Stimulated activated CD4-positive, alpha-beta T cell treated with anti-CD3 and anti-CD28 coated beads, Interleukin-1b, Interleukin-23, amount 100 ng/mL, for 1 hour (primary cell): ENCODE measurements at places on chromosomes 2 and 18.
A peak's percentile ranks its signal among the peaks of the same experiment; 100 is the strongest.

- DNase-seq: no peak
These were observed 208.0 kb downstream of the LOXHD1 start for GRCh38 chr18:46449033-46449432.

DNA sequence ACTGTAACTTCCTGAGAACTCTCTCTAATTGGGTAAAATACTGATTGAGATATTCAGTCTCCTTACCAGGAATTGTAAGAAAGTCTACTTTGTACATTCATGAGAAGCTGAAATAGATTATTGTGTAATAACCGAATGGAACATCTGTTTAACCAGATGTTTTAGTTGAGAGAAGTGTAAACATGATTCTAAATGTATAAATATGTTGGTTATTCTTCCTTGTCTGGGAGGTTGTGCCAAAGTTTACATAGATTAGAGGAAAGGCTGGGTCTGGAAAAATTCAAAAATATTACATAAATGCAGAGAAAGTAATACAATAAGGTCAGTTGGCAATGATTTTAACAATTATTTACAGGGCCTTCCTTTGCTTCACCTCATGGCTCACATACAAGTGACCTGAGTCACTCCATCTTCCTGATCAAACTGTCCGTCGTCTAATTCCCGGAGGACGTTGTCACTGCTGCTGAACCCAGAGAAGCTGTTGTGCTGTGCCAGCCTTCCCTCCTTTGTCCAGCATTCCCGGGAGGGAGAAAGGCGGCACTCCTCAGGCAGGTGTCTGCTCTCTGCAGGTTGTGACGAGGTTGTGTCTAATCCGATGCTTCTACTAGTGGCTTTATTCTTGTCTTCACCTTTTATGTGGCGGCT lies 55.9 kb downstream of the MOB4 start:
- DNase-seq: no peak

DNA sequence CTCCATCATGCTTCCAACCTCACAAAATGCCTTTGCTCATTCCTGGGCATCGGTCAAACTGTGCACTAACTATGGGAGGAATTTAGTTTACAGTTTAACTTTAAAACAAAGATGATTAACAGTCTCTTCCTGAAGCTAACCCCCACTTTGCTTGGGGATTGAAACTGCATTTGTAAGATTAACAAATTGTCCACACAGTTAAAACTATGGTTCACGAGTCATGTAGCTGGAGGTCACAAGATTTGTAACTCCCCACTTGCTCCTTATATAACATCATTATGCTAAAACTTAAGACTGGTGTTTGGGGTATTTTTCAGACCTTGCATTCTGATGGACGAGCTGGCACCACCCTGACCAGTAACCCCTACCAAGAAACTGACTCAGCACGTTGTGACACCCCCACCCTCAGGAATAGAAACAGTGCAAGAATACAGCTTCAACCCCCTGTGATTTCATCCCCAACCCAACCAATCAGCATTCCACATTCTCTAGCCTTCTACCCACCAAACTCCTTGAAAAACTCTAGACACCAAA lies 252.3 kb downstream of the MBD5 start:
- DNase-seq: no peak

- no peak for DNase-seq
These were observed at the start of gene FAM237A for GRCh38 chr2:206642075-206643025. TSS of gene FAM237A (plus strand) at chr2:206642487. CDS start at chr2:206644237, 1,750 bp downstream.

DNA sequence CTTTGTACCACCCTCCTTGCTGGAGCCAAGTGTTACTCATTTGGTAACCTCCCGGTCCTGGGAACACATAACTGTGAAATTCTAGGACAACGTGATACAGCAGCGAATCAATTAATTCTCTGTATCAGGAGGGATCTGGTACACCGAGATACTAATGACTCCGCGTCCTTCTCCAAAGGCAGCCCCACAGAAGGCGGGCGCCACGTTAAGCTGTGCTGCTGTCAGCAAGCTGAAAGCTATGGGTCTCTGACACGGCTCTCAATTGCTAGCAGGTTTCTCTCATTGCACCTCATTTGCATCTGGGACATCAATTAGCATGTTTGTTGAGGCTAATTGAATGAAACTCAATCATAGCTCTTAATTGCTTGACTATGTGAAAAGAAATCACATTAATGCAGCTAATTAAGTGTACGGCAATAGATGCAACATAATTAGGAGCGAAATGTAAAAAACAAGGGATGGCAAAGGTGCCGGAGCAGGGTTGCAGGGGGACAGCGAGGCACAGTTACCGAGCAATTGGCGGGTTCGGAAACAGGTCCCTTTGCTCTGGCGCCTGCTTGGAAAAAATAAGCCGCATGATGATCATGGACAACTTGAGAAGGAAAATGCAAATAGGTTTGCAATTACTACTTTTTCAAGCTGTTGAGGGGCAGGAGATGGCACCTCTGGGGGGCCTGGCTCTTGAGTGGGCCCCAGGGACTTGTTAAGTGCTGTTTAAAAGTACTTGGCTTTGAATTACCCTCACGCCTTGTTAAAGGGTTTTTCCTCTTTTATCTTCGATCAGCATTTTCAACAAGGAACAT lies 264.2 kb downstream of the GBX2 start:
- DNase-seq: no peak

GRCh38 chr2:72828840-72829507 lies 3.1 kb upstream of the EXOC6B start:
- no peak for DNase-seq

- no peak for DNase-seq
These were observed 593 bp upstream of the SDC1 start for GRCh38 chr2:20225294-20226151.

DNA sequence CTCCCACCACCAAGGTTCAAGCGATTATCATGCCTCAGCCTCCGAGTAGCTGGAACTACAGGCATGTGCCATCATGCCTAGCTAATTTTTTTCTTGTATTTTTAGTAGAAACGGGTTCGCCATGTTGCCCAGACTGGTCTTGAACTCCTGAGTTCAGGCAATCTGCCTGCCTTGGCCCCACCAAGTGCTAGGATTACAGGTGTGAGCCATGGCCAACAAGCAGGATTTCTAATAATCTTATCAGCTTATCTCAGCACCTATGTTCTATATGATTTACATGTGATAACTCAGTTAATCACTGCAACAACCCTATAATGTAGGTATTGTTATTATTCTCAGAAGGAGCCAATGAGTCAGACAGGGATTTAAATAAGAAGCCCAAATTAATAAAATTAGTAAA lies 80.3 kb downstream of the GORASP2 start:
- DNase-seq: no peak

DNA sequence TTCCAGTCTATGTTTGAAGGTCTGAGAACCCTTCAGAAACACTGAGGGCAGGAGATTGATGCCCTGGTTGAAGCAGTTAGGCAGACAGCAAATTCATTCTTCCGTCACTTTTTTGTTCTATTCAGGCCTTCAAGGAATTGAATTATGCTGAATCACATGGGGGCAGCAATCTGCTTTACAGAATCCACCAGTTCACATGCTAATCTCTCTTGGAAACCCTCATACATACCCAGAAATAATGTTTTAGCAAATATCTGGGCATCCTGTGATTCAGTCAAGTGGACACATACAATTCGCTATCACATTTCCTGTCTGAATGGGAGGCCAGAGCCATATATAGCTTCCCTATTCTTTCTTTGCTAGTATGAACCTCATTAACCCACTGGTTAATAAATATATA lies 301.4 kb upstream of the CNTNAP5 start:
- no peak for DNase-seq

DNA sequence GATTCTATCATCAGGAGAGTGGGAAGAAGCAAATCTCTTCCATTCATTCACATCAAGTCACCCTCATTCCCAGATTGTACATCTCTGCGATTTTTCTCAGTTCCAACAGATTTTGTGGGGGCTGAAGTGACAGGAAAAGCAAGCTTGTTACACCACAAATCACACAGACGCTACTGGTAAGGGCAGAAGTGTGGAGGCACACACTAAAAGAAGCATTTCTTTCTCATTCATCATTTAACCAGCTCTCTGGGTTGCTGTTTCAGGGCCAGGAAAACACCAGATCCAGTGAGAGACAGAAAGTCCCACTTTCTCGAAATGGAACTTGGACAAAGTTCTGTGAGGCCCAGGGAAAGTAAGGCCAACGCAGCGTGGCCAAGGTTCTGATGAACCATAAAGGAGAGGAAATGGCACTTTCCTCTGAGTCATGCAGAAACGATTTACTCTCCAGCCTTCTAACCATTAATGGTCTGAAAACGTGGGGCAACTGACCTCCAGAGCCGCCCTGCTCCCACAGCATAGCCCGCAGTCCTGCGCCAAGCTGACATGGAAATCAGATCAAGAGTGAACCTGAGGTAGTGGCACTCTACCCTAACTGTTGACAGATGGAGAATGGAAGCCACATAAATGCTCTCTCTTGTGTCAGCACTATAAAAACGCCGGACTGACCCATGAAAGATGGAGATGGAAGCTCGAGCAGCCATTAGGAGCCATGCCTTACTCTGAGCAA lies 191.0 kb downstream of the C1D start:
- DNase-seq: no peak

DNA sequence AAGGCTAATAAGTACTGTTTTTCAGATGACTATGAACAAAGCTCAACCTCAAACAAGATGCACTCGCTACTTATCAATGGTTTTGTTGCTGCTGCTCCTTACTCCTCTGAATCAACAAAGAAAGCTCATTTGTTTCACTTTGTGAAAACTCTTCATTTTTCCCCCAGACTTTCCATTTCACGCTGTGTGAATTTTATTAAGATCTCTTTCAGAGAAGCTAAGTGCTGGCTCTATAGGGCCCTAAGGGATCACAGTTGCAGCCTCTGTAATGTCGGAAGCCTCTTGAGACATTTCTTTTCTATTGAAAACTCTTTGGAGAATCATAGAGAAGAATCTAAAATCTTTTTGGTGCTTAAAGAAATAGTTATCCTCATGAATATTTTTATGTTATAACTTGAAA lies 209.8 kb downstream of the CD226 start:
- no peak for DNase-seq

DNA sequence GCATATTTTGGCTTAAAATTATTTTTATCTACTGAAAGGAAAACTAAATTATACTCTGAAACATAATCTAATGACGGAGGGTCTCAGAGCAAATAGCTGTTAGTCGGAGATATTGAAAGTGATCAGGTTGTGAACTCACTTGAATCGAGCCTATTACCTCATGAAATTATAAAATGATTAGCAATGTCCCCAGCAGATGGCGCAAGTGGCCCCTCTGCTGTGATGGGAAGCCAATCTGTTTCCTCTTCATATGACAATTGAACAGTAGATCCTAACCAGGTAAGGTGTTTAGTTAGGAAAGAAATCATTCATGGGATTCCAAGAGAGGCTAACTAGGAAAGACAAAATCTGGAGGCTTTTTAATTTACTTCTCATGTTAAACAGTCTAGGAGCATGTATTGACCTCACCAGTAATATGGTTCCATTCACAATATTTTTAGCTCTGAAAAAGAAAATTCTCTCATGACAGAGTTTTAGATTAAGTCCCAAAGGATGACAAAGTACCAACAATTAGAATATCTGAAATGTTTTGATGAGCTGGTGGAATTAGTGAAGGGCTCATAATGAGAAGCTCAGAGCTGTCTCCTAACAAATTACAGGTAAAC lies 29.9 kb upstream of the MPPE1 start:
- peak; percentile 53 for DNase-seq

- DNase-seq: no peak
These were observed 490.7 kb downstream of the NUP35 start for GRCh38 chr2:183614799-183615435.

GRCh38 chr2:28350196-28350595 lies 42.5 kb upstream of the FOSL2 start:
- DNase-seq: no peak

- no peak for DNase-seq
These were observed 47.8 kb downstream of the HNMT start for GRCh38 chr2:138012082-138012481.

- no peak for DNase-seq
These were observed 113.9 kb downstream of the MYO1B start for GRCh38 chr2:191359133-191359532.

- DNase-seq: no peak
These were observed 202.5 kb downstream of the LRRTM1 start for GRCh38 chr2:80102026-80102425.

- DNase-seq: no peak
These were observed 96.4 kb downstream of the CERS6 start for GRCh38 chr2:168552450-168552856.

GRCh38 chr2:104584393-104584792 lies 269.5 kb upstream of the POU3F3 start:
- DNase-seq: no peak
